ENCODE measurements at places on chromosomes 3 and 15.

- DNase-seq = no peak
Observed at GRCh38 chr15:56366211-56366610, 985 bp downstream of the TEX9 start.

DNA sequence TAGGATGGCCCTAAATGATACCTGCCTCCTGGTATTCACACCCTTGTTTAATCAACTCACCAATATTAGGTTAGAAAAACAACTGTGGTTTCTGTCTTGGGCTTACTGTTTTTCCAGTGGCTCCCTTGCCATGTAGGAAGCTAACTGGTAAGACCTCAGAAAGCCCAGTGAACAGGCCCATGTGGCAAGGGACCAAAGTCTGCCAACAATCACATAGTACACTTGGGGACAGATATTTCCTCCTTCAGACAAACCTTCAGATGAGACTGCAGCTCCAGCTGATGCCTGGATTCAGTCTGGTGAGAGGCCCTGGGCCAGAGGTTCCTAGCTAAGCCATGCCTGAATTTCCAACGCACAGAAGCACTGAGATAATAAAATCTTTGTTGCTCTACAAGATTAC lies 96.1 kb downstream of the GSK3B start:
- DNase-seq = no peak

DNA sequence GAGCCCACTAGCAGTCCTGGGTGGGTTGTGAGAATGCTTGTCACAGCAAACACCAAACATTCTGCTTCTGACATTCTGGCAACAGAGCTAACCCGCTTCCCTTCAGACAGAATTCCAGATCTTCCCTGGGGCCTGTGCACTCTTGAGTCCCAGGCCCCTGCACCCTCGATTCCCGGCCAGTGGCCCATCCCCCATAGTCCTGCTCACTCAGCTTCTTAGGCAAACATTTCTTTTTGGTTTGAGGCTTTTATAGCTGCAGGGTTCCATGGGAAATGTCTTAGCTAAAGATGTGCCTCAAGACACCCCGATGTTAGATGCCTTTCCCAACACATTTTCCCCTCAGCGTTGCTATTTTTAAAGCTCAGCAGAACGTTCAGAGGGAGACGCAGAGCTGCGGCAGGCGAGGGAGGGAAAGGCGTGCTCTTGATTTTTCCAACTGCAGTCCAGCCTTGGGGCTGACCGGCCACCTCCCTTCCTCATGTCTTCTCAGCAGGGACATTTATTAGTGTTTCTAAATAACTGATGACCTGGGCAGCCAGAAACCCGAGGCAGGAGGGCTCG lies 35.2 kb downstream of the ABTB1 start:
- peak; percentile 5 for DNase-seq

DNA sequence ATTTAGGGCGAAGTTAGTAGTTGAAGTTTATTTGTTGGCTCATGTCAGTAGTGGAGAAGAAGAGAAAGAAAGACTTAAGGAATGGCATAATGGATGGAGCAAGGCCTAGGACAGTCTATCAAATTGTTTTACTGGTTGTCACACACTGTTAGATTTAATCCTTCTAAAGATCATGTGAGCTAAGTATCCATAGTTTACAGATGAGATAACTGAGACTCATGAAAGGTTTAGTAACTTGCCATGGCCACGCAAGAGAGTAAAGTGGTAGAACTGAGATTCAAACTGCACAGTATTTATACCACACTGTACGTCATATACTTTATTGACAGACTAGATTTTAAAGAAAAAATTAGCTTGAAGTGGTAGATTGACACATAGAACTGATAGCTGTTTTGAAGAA lies 11.4 kb downstream of the SPRED1 start:
- no peak for DNase-seq
